ENCODE measurements at places on chromosomes 2 and 18. TPM values are rescaled to one million over a fixed set of nuclear protein-coding genes. Genes with fewer than 3 reads are reported as not detected.

Gene ANTXR1
- 140 TPM for total RNA-seq

Gene STAT4
- 3.9 TPM for total RNA-seq

Gene ERBB4
- not detected for total RNA-seq

Gene CYP26B1
- total RNA-seq, result 12.8 TPM

Gene VWC2L
- total RNA-seq, result not detected

Gene PARD3B
- 0.88 TPM for total RNA-seq

Measured in A549 treated with GW870086 at 1 μM for 4 hours (cell line).